ENCODE measurements at places on chromosomes 6 and 20.
A peak's percentile ranks its signal among the peaks of the same experiment; 100 is the strongest.

- DNase-seq: no peak
Observed at GRCh38 chr6:137698636-137699030, 168.4 kb upstream of the TNFAIP3 start.

DNA sequence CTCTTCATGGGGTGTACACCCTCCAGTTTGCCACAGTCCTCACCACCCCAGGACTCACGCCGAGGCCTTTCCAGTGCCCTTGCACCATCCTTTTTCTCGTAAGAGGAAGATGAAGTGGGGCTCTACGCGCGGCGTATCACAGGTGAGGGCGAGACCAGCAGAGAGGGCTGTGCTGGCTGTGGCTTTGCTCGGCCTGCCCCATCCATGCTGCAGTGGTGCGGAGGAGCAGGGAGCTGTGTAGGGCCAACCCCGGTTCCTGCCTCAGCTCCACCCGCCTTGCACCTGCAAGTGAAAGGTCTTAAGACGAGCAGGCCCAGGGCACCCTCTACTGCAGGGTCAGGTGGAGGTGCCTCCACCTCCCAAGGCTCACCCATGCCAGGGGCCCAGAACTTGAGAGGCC is 24.1 kb downstream of the RBCK1 start:
- DNase-seq: no peak

DNA sequence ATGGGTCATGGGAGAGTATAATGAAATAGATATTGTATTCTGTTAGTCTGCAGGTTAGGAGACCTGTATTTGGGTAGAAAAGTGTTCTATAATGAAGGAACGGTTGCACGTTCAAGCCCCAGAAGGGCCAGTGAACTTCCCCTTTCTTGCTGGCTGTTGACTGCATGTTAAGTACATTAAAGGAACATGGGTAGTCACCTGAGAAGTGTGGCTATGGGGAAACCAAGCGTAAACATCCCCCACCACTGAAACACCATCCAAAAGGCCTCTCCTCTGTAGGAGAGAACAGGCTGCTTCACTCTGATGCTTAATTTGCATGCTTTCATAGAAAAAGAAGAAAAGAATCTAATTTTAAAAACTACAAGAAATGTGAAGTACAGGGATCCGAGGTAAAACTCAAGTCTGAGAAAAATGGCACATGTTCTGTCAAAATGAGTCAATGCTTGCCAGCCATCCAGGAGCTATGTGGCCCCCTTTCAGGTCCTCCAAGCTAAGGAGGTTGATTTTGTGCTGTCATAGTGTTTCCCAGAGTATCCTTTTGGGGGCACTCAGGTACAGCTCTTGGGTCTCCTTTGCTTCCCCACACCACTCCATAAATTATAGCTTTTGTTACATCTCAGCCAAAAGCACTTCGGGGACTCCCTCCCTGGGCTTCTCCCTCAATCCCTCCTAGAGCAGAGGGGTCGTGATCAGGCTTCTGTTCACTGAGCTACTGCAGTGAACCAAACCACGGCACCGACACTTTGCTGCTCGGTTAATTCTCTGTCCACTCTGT is 283.7 kb upstream of the AGPAT4 start:
- no peak for DNase-seq

GRCh38 chr6:156457601-156458000 is 319.6 kb upstream of the ARID1B start:
- DNase-seq: no peak

DNA sequence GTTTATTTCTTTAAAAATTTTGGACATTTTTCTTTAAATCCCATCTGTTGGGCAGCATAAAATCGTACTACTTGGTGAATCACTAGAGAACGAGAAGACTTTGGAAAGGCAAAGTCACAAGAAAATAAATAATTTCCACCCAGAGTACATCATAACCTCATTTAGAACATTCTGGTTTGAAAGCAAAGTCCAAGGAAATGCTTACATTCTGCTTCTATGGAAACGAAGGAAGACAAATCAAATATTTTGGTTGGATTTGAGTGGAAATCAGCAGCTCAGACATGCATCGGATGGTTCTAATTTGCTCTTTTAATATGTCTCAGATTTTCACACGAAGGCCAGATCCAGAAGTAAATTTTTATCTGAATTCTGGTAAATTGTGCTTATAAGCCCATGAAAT is 60.7 kb upstream of the LTV1 start:
- DNase-seq: no peak

DNA sequence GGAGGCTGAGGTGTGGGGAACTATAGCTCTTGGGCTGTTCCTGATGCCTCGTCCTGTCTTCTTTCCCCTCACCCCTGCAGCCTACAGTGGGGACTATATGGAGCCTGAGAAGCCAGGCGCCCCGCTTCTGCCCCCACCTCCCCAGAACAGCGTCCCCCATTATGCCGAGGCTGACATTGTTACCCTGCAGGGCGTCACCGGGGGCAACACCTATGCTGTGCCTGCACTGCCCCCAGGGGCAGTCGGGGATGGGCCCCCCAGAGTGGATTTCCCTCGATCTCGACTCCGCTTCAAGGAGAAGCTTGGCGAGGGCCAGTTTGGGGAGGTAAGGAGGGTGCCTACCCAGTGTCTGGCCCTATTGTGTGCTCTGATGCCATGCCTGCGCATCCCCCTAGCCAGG is 11.5 kb upstream of the GTF2H4 start:
- DNase-seq: no peak

DNA sequence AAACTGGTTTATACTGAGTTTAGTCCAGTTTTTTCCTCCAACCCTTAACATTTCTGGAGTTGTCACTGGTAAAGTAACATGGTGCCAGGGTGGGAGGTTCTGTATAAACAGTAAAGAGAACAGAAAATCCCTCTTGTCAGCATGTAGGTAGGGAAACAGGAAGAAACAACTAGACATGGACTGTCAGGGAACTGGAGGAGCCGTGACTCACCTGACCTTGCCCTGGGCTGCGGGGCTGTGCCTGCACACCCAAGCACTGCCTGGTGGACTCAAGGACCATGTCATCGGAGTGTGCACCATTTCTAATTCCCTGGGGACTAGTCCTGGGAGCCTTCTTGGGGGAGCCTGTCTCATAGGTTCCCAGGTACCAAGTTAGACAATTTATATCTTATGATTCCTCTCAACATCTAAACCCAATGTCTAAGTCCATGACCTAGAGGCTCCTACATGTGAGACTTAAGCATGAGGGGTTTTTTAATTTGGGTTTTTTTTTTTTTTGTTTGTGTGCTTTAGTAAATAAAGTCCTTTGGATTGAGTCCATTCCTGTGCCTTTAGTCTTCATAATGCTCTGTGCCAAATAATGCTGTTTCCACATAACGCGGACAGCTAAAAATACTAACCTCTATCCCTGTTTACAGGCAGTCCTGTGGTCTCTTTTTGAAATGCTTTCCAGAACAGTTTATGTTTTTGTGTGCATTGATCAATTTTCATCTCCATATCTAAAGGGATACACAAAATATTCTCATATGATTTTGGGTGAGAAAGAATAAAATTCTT is 136.9 kb upstream of the SUPT3H start:
- DNase-seq: no peak

GRCh38 chr20:23251779-23252178 is 98.8 kb upstream of the NXT1 start:
- DNase-seq: no peak

GRCh38 chr6:90466154-90466940 is 120.5 kb downstream of the MAP3K7 start:
- no peak for DNase-seq

DNA sequence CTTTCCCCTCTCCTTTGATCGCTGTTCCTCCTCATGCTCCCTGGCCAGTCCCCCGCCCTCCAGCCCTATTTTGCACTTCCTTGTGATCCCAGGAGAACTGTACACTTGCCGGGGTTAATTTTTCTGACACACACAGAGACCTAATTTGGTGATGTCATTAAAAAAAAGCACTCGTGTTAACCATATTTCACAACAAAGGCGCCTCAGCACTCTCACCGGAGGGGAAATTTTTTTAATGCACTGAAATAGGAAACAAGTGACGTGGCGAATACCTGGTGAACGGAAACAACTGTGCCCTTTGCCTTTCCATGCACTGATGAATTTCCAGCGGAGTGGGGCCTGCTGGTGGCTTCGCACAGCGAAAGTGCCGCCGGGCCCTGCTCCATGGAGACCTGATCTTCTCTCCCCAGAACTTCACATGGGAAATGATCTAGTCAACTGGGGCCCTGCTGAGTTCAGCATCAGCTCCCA is 53.9 kb upstream of the TAGAP start:
- no peak for DNase-seq

DNA sequence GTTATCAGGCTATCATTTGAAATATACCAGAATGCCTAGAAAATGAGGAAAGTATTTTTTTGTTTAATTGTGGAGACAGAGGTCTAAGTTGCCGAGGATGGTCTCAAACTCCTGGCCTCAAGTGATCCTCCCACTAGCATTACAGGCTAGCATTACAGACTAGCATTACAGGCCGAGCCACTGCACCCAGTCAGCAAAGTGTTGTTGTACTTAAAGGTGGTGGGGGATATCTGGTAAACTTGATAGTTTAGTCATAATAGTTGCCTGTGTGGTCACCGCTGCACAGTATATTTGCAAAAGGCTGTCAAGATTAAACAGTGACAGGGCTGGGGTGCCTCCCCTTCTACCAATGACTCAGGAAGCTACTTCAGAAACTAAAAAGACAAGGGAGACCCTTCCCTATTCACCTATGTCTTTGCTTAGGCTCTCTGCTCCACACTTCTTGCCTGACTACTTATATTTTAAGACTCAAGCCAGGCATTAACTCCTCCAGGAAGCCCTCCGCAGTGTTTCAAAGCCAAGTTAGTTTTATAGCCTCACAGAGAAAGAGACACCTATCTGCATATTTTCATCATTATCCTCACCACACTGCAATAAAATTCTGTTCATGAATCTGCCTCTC is 3.1 kb upstream of the AKIRIN2 start:
- DNase-seq: no peak

DNA sequence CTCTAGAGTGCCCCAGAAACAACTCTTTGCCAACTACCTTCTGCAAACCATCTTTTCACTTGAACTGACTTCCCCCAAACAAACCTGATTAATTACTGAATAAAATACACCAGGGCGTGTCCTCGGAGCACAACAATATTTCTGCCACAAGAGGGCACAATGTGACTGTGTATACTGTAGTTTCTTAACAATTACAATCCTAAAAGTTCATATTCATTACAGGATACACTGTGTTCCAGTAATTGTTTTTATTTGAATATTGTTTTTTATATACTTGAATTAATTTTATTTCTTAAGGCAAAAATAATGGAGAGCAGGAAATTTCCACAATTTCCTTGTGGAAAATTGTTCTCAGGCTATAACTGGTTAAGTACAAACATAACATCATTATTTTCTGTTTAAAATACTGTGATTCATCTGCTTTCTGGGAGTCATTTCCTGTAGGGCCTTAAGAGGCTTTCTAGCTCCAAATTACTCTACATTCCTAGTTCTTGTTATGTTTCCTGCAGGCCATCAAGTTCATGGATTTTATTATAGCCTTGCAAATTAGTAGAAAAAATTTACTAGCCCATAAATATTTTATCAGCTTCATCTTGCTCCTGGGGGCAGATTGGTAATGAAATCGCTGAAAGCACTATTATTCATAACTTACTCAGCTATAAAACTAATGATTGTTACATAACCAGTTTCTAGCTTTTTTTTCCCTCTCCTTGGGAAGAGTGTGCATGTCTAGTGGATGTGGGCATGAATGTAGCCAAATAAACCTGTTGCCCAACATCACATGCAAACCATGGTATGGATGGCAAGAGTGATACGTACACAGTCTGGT is 51.9 kb upstream of the SLC22A16 start:
- DNase-seq: peak; percentile 54

GRCh38 chr6:101231606-101232235 is 161.8 kb upstream of the GRIK2 start:
- DNase-seq: no peak

- DNase-seq: peak; percentile 38
Observed at GRCh38 chr6:169654598-169655391, 47.0 kb downstream of the WDR27 start.

- DNase-seq: no peak
Observed at GRCh38 chr6:69390125-69390524, 406.7 kb downstream of the LMBRD1 start.

DNA sequence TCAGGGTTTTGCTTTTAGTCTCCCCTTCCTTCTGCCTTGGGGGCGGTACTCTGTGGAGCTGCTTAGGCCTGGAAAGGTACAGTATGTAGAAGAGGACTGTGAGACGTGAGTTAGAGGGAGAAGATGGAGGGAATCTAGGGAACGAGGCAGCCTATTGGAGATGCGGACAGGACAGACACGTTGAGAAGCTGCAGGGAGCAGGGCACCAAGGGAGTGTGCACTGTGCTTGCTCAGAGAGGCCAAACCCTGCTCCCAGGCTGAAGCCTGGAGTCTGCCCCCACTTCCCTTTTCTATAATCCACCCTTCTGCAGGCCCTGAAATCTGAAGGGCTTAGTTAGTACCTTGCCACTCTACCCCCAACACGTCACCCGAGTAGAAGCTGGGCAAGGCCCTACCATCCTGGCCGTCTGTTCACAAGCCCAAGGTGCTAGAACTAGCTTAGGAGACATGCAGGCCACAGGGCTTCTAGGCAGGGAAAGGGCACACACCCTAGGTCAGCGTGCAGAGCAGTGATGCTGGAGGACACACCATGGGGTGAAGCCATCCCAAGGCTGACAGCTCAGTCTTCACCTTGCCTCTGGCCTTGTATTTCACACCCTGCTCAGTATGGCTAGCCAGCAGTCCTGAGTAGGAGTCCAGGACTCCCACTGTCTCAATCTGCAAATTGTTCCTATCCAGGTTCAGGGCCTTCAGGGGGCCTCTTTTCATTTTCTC is 6.9 kb downstream of the TP53INP2 start:
- no peak for DNase-seq

DNA sequence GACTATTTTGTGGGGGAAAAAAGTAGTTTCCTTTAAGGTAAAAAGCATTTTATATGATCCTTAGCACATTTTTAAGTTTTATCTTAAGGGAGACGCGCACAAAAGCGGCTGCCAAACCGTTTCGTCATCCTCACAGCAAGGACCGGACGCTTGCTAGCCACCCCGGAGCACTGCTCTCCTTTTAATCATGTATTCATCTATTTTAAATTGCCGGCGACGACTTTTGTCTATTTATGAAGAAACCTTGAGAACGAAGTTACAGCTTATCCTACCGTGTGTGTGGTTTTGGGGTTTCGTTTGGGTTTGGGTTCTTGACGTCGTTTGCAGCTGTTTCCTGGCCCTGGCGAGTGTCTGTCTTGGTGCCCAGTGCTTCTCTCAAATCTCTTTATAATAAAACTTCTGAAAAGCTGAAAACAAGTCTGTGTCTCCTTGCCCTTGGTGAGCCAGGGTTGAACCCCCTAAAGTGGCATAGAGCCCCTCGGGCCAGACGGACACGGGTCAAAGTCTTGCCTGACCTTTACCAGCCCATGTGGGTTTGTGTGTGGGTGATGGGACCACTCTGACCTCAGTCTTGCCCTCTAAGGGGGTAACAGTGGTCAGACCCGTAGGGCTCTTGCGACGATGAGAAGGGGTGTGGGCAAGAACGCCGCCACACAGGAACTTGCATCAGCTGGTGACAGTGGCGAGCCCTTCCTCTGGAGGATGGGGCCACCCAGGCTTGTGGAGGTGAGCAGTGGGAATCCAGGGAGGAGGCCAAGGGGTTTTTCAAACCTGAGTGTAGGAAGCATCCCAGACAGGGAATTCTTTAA is 117.6 kb downstream of the JPH2 start:
- DNase-seq: no peak
